LoVo (cell line): ENCODE measurements at places on chromosomes 3 and 15.
A peak's percentile ranks its signal among the peaks of the same experiment; 100 is the strongest.

DNA sequence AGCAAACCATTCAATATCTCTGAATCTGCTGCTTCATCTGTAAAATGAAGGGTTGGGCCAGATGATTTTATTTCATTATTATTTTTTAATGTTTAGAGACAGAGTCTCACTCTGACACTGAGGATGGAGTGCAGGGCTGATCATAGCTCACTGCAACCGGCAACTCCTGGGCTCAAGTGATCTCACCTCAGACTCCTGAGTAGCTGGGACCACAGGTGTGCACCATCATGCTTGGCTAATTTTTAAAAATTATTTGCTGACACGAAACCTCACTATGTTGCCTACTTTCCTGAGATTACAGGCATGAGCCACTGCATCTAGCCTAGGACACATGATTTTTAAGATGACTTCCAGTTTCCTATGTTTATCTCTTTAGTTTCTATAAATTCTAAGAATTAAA, 105.8 kb downstream of the P3H2 start:
- DNase-seq = no peak

DNA sequence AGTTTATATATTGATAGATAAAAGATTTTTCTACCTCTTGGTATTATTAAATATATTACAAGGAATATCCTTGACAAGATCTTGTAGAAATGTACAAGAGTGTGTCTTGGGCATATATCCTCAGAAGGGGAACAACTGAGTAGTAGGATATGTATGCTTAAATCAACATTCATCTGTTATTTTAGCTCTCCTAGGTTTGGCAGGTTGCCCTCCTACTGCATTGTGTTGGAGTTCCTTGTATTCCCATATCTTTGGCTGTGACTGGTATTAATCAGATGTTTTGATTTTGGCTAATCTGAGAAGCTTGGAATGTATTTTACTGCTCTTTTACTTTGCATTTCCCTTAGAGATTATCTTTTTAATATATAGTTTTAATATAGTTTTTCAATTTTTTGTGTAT, 4.6 kb downstream of the MYRIP start:
- DNase-seq = no peak

DNA sequence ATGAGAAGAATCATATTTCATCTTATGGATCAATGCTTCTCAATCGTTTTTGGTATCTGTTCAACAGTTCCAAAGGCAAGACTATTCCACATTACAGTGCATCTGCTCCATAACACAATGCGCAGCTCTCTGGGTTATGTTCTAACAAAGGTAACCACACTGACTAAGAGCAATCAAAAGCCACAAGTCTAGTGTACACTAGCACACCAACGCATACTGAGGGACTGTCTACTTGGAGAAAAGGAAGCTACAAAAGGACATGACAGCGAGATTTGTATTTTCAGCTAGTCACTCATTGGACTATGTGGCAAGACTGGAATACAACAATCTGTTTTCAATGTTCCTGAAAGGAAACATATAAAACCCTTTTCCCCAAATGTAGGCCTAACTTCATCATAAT, 35.8 kb downstream of the SETD2 start:
- DNase-seq = no peak

DNA sequence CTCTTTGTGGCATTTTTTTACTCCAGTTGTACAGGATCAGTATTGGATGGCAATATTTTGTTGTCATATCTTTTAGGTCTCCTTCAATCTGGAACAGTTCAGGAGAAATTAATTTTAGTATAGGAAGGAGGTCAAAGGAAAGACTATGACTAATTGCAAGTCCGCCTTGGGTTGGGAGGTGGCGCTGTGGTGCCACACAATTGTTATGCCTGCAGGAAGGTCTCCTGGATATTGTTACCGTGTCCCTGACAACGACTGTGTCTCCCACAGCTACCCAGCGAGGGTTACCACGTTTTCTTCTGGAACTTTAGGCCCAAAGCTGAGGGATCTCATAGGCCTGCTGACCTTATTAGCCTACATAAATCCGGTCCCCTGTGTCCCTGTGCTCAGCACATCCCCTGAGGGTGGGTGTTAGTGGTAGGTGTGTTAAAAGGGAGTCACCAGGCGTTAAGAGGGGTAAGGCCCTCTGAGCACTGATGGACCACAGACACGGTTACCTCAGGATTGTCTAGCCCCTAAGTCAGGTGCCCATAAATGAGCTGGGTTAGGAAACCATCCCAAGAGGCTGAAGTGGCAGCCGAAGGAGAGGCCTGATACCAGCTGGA, 31.5 kb downstream of the KCNAB1 start:
- DNase-seq = peak; percentile 45

GRCh38 chr15:71314956-71315537, 199.8 kb downstream of the THSD4 start:
- no peak for DNase-seq

- no peak for DNase-seq
Observed at GRCh38 chr3:125232401-125232800, 19.9 kb upstream of the SLC12A8 start.

GRCh38 chr3:72947715-72948490, 48.7 kb upstream of the PPP4R2 start:
- DNase-seq = no peak
